ENCODE measurements at places on chromosomes 2 and 18.

DNA sequence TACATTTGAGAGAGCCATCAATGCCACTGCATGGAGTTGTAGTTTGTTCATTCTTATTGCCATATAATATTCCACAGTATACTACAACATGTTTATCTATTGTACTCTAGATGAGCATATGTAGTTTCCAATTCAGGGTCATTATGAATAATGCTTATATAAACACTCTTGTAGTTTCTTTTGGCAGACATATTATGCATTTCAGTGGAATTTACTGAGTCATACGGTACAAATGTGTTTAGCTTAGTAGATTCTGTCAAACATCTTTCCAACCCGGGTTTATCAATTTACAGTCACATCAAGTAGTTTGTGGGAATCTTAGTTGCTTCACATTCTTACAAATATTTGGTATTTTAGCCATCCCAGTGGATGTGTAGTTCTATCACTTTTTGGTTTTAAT is 161.1 kb downstream of the KCNH7 start:
- no peak for DNase-seq

DNA sequence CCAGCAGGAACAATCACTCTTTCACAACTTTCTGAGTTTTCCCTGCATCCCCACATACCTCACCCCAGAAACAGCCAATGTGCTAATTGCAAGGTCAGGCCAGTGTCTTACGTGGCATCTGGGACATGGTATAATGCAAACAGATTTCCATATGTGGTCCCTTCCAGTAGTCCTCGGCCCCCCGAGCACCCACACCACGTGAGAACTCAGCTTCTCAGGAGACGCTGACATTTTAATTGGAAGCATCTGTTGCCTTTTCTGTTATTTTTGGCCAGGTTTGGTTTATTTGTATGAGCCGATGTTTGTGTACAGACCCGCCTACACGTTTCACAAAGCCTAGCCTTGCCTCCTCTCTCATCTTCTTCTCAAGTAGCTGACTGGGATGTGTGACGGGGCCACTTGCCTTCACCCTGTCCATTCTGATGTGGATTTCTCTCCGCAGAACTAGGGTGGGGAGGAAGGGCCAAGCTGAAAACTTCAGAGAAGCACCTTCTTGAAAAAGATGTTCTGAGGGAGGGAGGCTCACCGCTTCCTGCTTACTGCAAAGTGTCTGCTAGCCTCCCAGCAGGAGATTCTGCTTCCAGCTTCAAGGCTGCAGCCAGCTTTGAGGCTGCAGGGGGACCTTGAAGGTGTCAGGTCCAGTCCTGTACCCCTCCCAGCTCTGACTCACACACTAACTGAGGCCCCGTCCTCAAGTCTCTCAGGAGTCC is 109.6 kb upstream of the SLC14A2 start:
- no peak for DNase-seq

DNA sequence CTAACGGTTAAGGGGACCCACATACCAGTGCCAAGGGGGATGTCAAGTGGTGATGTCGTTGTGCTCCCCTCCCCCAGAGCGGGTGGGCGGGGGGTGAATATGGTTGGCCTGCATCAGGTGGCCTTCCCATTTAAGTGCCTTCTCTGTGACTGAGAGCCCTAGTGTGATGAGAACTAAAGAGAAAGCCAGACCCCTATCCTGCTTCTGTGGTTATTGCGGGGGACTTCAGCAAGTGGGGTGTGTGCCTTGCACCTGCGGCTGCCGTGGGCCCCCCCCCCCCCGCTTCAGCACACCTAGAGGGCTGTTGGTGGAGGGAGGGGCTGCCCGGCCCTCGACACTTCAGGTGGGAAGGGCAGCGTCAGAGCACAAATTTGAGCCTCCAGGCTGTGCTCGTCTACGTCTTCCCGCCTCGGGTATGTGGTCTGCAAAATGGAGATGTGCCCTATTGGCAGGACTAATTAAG is 6.1 kb downstream of the CTDSP1 start:
- DNase-seq: no peak

DNA sequence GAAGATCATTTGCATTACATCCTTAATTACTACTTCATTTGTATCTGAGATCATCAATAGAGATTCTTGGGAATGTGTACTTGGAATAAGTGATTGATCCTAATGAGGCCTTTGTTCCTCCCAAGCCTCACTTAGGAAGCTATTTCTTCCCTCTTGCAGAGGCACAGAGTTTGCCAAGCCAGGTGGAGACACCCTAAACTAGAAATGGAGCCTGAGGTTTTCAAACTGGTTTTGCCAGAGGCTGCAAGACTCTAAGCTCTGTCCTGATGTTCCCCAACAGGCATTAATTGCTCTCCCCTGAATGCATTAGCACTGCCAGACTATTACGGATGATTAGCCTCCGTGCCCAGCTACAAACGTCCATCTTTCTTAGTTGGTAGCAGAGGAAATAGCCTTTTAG is 125.2 kb upstream of the LGALSL start:
- no peak for DNase-seq

DNA sequence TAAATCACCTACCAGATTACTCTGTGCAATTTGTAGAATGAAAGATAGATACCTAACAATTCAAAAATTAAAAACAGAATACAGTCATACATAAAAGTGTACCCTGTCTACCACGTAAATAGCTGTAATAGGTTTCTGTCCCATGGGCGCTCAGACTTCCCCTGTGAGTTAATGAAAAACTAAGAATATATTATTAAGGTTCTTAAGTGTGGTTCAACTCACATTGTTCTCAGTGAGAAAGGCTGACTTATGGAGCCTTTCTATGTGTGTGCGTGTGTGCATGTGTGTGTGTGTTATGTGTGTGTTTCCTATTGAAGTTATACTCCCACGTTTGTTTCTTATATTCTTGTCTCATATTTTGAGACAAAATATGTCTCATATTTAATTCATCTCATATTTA is 114.6 kb upstream of the CD302 start:
- no peak for DNase-seq

GRCh38 chr2:231185886-231186285 is 12.5 kb upstream of the ARMC9 start:
- DNase-seq: no peak

DNA sequence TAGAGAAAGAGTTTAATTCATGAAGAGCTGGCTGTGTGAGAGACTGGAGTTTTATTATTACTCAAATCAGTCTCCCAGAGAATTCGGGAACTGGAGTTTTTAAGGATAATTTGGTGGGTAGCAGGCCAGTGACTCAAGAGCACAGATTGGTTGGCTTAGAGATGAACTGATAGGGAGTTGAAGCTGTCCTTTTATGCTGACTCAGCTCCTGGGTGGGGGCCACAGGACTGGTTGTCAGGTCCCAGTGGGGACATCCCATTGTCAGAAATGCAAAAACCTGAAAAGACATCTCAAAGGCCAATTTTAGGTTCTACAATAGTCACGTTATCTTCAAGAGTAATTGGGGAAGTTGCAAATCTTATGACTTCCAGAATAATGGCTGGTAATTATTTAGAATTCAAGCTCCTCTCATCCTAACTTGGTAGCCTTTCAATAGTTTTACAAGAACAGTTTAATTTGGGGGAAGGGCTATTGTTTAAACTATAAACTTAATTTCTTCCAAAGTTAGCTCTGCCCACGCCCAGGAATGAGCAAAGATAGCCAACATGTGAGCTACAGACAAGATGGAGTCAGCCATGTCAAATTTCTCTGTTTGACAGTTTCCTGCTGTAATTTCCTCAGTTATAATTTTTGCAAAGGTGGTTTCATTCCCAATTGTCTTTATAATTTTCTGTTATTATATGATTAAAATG is 149.4 kb upstream of the SLC39A10 start:
- no peak for DNase-seq

DNA sequence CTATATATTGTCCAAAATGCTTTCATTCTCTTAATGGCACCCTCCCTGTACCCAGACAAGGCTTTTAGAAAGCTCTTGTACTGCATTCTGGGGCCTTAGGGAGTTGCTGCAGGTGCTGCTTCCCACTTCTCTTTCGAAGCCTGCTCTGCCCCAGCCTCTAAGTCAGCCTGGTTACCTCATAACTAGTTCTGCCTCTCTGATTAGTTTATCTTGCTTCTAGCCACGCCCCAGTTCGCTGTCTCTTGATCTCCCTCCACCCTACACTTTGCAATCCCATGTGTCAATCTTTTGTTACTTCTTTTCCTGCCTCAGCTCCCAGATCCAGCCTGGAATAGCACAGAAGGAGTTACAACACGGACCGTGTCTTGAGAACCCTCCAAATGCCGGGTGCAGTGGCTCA is 13.8 kb upstream of the NCOA1 start:
- DNase-seq: no peak

GRCh38 chr2:4507661-4508060 is 804.3 kb downstream of the DCDC2C start:
- DNase-seq: no peak

DNA sequence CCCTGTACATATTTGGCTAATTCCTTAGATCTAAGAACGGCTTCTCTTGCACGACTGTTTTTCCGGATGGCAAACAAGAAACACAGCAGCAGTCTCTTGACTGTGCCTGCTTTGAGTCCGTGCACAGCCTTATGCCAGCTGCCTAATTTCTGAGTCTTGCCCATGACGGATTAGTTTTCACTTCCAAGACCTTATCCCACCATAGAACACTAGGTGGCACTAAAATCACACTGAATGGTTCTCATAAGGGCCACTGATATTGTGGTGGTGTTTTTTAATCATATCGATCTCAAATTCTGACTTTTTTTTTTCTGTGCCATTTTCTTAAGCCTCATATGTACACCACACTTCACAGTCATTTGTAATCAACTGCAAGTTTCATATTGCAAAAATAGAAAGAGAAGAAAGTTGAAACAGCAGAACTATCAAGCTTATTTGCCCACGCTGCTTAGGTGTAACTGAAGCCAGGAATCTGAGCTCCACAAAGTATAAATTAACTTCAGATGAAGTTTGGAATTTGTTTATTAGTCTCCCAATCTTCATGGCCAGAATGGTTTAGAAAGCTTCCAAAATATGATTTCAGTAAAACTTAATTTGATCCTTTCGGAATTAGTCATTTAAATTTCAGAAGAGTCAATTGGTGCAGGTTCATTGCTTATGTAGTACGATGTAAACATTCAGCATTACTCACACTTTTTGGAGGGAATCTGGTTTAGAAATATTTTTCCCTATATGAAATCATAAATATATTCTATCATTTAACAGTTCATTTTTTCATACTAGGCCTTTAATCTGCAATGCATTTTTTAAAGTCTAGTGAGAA is 45.5 kb upstream of the SCN7A start:
- no peak for DNase-seq

DNA sequence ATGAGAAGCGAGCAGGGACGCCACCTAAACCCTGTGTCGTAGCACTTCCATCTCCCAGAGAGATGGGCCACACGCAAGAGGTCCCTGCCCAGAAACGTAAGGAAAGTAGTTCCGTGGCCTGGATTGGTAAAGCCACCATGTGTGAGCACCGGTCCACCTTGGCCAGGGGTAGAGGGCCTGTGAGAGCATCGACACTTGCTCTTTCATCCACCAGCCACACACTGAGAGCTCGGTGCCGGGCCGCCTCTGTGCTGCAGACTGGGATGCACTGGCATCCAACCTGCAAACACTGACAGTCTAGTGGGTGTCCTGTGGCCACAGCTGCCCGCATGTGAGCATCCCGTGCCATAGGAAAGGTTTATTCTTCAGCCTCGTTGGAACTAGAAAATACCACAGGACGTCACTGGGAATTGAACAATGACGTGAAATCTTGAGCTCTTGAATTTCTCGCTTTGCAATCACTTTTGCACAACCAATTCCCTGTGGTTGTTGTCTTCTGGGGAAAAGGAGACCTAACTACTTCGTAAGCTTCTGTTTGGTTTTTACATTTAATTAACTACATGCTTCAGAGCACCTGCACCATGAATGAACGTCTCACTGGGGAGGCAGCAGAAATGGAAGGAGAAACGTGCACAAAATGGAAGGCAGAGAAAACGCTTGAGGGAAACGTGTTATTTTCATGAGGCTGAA is 212.0 kb upstream of the RAB6C start:
- DNase-seq: no peak

- DNase-seq: no peak
These were observed 36.4 kb downstream of the FLACC1 start for GRCh38 chr2:201320701-201321100.

DNA sequence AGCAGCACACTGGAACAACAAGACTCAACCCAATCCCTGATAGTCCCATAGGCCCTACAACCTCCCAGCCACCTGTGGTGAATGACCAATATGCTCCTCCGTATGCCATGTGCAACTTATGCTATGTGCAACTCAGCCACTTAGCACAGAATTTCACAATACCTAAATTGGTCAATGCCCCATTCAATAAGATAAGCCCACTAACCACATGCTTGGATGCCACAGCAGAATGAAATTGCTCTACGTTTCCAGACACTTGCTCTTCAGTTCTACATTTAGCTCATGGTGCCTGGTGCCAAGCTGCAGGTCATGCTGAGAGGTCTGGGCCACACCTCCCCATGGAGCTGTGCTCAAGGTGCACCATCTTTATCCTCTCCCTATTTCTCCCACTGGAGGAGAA is 159.8 kb downstream of the EN1 start:
- no peak for DNase-seq

DNA sequence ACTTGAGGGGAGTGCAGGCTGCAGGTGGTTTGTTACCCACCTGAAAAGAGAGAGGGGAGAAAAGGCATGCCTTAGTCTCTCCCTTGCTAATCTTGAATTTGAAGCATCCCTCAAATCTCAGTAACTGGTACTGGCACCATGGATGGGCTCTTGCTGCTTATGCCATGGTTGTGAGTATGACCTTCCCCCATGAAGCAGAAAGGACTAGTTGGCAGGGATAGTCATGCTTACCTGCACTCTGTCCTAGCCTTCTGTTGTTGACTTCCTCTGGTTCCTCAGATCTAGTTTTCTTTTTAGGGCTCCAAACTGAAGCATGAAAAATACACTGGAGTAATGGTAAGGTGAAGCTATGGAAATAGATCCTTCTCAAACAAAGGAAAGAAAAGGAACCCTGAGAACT is 191.2 kb downstream of the SPAG16 start:
- no peak for DNase-seq

GRCh38 chr18:22348521-22349316 is 69.0 kb downstream of the CTAGE1 start:
- DNase-seq: no peak

- no peak for DNase-seq
These were observed 190.1 kb upstream of the SP5 start for GRCh38 chr2:170524828-170525565.

DNA sequence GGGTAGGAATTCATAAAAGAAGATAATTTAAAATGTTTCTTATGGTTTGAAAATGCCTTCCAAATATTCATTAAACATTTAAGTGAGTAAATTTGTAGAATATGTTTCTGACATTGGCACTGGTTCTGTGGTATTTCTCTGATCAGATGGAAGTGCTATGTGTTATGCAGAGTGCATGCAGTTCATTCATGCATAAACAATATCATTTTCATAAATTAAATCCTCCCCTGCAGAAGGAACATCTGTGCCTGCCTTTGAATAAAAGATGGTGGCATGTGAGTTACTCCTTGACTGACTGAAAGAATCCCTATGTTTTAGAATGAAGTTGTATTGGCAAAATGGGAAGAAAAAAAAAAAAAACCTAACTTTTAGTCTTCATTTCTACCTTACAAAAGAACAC is 5.9 kb downstream of the NEUROD1 start:
- DNase-seq: no peak

- no peak for DNase-seq
These were observed 132.2 kb downstream of the SMAD7 start for GRCh38 chr18:48818329-48819254.
